Muscle of back (tissue), 13 donors: ENCODE measurements at places on chromosomes 6 and 20. TPM values are rescaled to one million over a fixed set of nuclear protein-coding genes. Genes with fewer than 3 reads are reported as not detected.

Gene FRK
- polyA plus RNA-seq, result 0.64 TPM

Gene OTOR
- 0.27 TPM for polyA plus RNA-seq

Gene TMEM217
- polyA plus RNA-seq, result 0.49 TPM

Gene HMGCLL1
- 6.5 TPM for polyA plus RNA-seq

Gene ULBP2
- polyA plus RNA-seq, result 0.28 TPM

Gene RIPPLY2
- not detected for polyA plus RNA-seq

DNA sequence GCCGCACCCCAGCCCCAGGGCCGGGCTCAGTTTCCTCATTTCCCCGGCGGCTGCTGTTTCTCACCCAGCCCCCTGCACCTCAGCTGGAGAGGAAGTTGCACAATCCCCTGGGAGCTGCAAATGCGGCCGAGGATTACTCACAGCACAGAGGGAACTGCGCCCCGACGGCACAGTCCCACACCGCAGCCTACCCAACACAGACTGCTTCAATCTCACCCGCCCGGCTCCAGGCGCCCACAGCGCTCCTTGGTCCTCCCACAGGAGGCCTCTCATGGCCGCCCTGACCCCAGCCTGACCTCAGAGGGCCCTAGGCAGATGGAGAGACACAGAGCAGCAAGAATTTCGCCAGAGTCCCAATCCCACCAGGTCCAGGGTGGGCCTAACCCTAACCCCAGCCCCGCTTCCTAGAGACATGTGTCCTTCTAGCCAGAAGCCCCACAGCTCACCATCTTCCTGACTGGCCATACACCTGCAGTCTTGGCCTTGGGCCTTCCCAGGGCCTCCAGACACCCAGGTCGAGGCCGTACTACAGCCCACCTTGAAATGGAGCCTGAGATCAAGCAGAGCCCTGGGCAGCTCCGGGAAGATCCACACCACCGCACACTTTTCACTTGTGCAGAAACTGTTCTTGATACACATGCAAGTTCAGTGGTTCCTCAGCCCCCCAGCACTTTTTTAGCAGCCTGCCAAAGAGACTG is 11.7 kb downstream of the TFEB start:
- peak; percentile 67 for DNase-seq

- no peak for DNase-seq
Measured at GRCh38 chr20:45426320-45427016, 10.5 kb downstream of the PIGT start.

- no peak for DNase-seq
Measured at GRCh38 chr6:150631283-150631983, 31.7 kb downstream of the PLEKHG1 start.

- DNase-seq, result no peak
Measured at GRCh38 chr6:41626917-41627316, 11.4 kb upstream of the MDFI start.

GRCh38 chr6:6287415-6287814 is 33.0 kb downstream of the F13A1 start:
- no peak for DNase-seq

DNA sequence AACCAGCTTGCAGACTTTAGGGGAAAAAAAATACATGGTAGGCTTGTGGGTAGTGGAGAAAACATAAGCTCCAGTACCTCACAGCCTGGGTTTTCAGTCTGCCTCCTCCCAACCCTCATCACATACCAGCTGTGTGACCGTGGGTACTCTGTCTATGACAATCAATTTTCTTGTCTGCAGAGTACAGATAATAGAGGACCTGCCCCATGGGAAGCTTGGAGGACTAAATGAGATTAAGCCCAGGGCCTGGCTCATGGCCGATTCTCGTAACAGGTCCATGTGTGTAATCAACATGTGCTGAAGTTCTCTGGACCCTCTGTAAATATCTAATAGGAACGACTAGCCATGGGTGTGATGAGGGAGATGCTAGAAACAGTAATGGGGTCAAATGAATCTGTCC is 34.0 kb downstream of the NT5E start:
- DNase-seq, result no peak

DNA sequence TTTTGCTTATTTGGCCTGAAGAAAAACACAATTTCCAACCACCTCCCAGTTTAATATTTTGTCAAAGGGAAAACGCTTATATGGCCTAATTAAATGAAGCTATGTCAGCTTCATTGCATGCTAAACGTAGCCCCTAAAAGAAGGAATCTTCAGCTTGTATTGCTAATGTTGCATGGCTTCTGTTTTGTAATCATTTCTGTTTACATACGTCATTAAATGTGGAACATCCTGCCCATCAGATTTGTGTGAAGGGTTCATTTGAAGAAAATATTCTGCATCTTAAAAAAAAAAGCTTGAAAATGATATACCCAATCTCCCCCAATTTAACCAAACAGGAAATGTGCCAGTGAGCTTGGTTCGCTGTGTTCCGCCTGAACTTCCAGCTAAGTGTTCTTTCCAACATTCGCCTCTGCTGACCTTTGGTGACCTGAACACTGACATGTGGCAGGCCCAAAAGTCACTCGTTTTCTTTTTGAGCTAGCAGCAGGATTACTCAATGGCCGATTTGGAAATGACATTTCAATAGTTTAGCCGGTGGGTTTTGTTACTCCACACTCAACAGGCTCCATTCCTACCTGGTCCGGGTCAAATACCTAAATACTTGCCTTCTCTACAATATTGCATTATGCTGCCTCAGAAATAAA is 12.7 kb upstream of the SIRT5 start:
- no peak for DNase-seq

- DNase-seq, result no peak
Measured at GRCh38 chr6:116239856-116240255, 14.0 kb downstream of the TSPYL4 start.

DNA sequence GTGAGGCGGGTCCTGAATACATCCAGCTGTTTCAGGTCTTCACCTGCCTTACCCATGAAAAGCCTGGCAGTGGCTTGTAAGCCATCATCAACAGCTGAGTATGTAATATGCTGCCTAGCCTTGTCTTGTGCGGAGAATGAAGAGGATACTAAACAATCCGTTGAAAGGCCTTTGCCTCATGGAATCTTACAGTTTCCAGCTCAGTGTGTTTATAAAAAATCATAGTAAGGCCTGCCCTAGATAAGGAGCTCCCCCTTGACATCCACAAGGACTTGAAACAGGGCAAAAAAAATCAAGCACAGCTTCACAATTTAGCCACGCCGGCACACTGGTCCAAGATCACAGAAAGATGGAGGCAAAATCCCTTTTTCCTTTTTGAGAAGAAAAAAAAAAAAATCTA is 115.7 kb downstream of the KIF16B start:
- no peak for DNase-seq

DNA sequence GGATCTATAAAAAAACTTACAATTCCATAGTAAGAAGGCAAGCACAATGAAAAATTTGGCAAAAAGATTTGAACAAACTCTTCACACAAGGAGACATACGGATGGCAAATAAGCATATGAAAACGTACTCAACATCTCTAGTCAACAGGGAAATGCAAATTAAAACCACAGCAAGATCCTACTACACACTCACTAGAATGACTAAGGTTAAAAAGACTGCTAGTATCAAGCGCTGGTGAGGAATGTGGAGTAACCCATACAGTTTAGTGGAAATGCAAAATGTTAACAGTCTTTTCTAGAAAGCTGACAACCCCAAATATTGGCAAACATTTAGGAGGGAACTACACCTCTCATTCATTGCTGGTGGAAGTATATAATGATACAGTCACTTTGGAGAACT is 175.9 kb upstream of the SGK1 start:
- no peak for DNase-seq

DNA sequence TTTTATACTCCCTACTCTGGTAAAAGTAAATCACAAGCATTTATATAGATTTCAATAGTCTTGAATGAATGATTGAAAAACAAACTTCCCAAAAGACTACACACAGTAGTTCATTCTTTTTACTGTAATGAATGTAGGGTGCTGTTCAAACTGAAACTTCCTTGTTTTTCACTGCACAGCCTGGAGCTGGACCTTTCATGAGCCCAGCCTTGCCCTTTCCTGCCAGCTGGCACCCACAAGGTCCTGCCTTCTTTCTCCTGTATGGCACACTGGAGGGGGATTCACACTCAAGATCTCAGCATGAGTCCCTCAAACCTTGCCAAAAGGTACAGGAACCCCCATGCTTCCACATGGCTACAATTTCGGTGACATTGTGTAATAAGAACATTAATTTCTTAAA is 50.9 kb downstream of the COL12A1 start:
- DNase-seq, result no peak

- peak; percentile 38 for DNase-seq
Measured at GRCh38 chr20:15072316-15072715, 734.9 kb upstream of the FLRT3 start.

DNA sequence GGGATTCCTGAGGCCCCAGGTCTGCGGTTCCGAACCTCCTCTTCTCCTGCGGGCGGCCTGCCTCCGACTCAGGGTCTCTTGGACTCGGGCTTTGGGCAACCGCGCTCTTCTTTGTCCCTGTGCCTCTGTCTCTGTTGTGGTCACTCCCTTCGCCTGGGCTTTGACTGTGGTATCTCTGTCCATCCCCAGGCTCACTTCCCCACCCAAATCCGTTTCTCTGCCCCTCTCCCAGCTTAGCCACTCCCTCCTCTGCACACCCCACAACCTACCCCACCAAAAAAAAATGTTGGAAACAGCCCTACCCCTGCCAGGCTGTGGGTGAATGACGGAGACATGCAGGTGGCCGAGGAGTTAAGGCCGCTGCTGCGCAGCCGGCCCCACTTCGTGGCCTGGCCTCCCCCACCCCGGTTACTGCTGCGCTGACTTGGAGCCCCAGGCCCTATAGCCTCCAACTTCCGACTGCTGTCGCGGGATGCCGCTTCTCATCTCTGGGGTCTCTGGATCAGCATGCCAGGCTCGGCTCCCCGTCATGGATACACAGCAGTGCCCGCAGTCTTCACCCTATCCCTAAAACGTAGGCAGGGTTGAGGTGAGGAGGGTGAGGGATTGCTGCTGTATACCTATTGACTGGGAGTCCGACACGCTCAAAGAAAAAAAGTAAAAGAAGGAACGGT is 2.7 kb upstream of the MAFB start:
- no peak for DNase-seq

- DNase-seq, result peak; percentile 37
Measured at GRCh38 chr20:1108437-1108920, 9.9 kb upstream of the PSMF1 start.

DNA sequence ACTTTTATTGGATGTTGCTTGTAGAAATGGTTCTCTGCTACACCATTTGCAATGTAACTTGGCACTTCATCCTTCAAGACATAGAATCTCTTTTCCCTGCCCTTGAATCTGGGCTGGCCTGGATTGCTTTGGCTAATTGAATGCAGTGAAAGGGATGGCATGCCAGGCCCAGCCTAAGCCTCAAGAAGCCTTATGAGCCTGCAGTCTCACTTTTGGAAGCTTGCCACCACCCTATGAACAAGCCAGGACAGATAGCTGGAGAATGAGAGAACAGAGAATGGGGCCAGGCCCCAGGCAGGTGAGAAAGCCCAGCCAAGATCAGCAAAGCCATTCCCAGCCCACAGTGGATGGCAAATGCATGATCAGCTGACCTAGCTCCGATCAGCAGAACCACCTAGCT is 350.7 kb upstream of the RNF24 start:
- no peak for DNase-seq

GRCh38 chr6:56091159-56091869 is 156.1 kb downstream of the COL21A1 start:
- no peak for DNase-seq

- no peak for DNase-seq
Measured at GRCh38 chr6:80488190-80488589, 381.7 kb downstream of the BCKDHB start.

- no peak for DNase-seq
Measured at GRCh38 chr20:35306931-35307517, 14.8 kb upstream of the FAM83C start.
